Stimulated activated CD4-positive, alpha-beta T cell treated with anti-CD3 and anti-CD28 coated beads, Interleukin-1b, Interleukin-23, amount 100 ng/mL, for 24 hours (primary cell): ENCODE measurements at places on chromosomes 7 and 10.

GRCh38 chr10:110512461-110513187, 14.9 kb downstream of the DUSP5 start:
- no peak for DNase-seq

DNA sequence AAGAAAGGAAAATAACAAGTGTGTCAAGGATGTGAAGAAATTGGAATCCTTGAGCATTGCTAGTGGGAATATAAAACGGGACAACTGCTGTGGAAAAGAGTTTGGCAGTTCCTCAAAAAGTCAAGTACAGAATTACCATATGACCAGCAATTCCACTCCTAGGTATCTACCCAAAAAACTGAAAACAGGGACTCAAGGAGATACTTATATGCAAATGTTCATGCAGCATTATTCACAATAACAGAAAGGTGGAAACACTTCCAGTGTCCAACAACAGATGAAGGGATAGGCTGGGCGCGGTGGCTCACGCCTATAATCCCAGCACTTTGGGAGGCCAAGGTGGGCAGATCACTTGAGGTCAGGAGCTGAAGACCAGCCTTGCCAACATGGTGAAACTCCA, 33.5 kb downstream of the HSPA12A start:
- DNase-seq: no peak

- DNase-seq: no peak
Measured at GRCh38 chr7:157271991-157272324, 64.8 kb upstream of the DNAJB6 start.

DNA sequence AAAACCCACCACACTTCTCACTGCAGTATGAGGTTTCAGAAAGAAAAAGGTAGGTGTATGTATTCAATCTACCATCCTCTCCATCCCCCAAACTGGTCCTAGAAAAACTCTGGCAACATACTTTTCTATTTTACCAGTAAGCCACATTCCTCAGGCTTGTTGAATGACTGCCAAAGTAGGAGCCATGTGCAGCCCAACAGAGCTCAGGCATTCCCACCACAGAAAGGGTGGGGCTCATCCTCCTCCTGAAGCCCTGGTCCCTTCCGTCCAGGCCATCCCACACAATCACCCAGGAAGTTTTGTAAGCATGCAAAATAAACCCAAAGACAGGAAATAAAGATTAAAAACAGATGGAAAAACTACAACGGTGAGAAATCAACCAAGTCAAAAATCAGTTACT, 57.2 kb downstream of the MAD1L1 start:
- DNase-seq: no peak

DNA sequence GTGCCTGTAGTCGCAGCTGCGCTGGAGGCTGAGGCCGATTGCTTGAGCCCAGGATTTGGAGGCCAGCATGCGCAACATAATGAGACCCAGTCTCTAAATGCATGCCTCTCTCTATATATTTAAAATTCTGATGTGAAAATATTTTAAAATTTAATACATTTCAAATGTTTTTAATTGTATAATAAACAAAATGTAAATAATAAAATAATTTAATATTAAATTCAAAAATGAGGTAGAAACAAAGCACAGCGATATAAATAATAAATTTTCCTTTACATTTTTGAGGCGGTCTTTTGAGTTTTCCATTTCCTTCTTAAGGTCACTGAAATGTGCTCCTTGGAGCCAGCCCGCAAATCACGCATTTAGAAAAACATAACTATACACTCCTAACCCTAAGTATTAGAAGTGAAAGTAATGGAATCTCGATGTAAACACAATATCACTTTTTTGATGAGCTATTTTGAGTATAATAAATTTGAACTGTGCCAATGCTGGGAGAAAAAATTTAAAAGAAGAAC, 523 bp upstream of the CDK1 start:
- DNase-seq: no peak

DNA sequence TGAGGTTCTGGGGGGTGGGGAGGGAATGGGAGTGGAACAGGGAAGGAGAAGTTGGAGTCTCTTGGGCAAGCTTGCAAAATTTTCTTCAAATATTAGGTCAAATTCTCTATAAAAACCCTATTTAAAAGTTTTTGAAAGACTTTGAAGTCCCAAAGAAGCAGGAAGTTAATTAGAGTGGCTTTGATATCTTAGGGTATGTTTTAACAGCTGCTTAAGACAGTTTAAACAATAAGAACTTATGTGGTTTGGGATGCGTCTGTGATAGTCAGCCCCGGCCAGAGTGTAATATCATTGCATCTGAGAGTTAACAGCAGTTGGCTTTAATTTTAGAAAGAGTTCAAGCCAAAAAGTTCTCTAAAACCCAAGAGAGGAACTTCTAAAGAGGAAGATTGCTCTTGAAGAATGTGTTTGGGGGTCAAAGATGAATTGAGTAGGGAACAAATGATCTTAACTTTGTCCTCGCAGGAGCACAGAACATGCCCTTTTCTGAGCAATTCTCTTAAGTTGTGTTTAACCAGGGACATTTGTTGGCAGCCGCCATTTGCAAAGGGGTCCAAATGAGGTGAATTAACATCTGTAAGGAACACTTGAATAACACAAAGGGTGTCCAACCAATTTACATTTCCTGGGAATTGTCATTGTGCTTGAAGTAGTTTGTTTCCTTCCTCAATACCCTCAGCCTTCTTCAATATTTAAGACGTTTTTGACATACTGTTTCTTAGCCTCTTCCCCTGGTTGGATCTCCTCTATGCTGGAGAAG, 182.4 kb downstream of the PTEN start:
- DNase-seq: no peak

GRCh38 chr7:131226514-131226865, 101.2 kb upstream of the MKLN1 start:
- DNase-seq: no peak
